ENCODE measurements at places on chromosomes 1 and 21.

GRCh38 chr1:183473217-183473536, 878 bp downstream of the SMG7 start:
- peak; percentile 6 for DNase-seq

DNA sequence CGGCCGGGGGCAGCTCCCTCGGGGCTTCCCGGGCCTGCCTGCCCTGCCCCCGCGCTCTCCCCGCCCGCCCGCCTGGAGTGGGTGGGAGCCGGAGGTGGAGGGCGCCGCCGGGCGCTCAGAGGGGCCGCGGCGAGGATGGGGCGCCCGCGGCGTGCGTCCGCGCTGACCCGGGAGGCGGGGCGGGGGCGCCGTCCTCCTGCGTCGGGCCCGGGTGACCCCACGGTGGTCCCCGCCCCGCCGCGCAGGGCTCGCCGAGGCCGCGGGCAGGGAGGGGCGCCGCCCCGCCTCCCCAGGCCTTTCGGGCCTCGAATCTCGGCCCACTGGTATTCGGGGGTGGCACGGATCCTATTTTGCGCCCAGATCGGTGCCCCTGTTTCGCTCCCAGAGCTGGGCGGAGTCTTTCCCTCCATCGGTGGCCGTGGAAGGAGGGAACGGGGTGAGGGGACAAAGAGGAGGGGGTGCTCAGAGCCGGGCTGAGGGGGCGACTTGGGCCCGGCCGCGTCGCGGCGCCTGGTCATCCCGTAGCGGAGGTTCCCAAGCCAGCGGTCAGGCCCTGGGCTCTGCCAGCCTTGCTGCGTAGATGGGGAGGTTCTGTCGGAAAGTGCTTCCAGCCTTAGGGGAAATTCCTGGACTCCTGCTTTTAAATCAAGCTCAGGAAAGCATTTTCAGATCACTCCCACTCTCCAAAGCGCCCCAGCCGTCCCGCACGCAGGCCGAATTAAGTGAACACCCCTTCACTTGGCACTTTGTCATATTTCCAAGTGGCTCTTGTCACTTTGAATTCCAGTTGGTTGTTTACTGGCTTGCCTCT, 545 bp downstream of the PATJ start:
- peak; percentile 61 for DNase-seq

DNA sequence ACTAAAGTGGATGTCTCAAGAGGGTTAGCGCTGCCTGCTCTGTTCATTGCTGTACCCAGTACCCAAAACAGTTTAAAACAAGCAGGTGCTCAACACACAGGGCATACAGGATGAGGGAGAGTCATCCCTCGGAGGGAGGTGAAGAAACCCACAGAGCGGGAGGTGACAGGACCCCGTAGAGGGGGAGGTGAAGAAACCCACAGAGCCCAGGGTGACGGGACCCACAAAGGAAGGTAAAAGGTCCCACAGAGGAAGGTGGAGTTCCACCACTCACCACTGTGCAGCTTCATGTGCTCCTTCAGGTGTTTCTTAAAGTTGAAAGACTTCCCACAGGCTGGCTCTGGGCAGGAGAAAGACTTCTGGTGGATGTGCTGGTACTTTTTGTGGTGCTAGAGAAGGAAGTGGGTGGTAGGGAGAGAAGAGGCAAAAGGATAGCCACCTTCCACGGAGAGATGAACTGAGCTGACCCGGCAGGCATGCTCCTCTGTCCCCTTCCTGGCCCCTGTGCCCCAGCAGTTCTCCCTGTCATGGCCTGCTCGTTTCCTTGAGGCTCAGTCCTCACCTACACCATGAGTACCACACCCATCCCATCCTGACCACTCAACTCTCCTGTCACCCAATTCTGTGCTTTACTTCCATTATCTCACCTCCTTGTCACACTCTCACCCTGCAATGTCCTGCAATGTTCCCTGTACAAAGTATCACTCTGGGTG, 5.1 kb downstream of the ZNF692 start:
- DNase-seq, result no peak

DNA sequence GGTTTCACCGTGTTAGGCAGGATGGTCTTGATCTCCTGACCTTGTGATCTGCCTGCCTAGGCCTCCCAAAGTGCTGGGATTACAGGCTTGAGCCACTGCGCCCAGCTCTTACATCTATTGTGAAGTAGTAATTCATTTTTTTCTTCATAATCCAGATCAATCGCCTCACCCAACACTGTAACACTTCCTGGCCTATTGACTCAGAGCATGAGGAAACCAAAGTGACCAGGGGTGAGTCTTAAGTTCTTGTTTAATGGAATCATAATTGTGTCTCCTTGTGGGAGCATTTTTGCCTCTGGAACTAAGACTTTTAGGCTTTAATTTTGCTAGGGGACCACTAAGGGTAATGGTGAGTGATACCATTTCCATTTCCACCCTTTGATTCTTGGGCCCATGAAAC, 27.4 kb downstream of the TNFSF18 start:
- no peak for DNase-seq

- no peak for DNase-seq
These were observed 5.7 kb upstream of the ARID1A start for GRCh38 chr1:26690157-26690556.

DNA sequence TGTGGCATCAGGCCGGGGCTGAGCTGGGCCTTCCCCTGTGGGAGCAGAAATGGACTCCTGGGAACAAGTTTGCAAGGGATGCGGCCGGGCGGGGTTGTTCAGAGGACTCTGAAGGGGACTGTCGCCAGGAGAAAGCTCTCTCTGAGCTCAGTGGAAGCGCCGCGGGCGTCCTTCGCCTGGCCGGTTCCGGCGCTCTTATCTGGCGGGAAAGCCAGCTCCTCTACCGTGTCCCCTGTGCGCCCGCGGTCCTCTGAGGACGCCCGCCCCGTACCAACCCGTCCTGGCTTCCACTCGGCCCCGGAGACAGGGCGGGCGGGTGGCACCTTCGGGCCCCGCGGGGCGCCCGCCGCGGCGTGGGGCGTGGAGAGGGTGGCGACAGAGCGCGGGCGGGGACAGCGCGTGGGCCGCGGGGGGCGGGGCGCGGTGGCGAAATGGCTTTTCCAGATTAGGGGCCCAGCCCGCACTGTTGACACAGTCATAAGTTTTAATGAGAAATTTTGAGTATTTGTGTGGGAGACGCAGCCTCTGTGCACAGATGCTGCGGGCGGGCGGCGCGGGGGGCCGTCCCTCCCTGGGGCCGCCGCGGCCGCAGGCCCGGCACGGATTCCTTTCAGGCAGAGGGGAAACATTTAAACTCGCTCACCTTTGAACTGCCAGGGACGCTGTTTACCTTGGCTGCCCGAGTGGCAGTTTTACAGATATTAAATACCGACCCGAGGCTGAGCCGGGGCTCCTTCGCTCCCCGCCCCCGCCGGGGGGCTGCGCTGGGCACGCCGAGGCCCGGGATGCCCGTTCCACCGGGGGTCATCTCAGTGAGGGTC, 70.2 kb downstream of the FOXD2 start:
- no peak for DNase-seq

DNA sequence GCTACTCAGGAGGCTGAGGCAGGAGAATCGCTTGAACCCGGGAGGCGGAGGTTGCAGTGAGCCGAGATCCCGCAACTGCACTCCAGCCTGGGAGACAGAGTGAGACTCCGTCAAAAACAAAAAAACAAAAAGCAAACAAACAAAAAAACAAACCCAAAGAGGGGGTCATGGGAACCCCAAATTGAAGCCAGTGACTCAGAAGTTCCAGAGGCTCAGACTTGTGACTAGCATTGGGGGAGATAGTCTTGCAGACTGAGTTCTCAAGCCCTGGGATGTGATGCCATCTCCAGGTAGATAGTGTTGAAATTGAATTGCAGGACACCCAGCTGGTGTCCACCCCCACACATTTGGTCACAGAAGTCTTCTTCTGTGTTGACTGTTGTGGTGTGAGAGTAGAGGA, 24.9 kb upstream of the ENO1 start:
- peak; percentile 59 for DNase-seq

GRCh38 chr1:224173523-224173922, 9.5 kb upstream of the DEGS1 start:
- DNase-seq, result no peak

- no peak for DNase-seq
These were observed 401 bp upstream of the ARHGEF10L start for GRCh38 chr1:17539118-17539476.

GRCh38 chr1:19964542-19964941, 14.9 kb downstream of the PLA2G2A start:
- DNase-seq, result no peak

Measured in AG10803 (cell line).